ENCODE measurements at places on chromosomes 7 and 10. TPM values are rescaled to one million over a fixed set of nuclear protein-coding genes. Genes with fewer than 3 reads are reported as not detected.

The LIPF gene
- total RNA-seq: not detected

- DNase-seq: no peak
Measured at GRCh38 chr7:151290355-151290760, 41.9 kb upstream of the SMARCD3 start.

The TBXAS1 gene
- total RNA-seq: 0.72 TPM

The ASAH2B gene
- total RNA-seq: 3.3 TPM

GRCh38 chr10:69179089-69179742 is 818 bp upstream of the SUPV3L1 start:
- no peak for DNase-seq

DNA sequence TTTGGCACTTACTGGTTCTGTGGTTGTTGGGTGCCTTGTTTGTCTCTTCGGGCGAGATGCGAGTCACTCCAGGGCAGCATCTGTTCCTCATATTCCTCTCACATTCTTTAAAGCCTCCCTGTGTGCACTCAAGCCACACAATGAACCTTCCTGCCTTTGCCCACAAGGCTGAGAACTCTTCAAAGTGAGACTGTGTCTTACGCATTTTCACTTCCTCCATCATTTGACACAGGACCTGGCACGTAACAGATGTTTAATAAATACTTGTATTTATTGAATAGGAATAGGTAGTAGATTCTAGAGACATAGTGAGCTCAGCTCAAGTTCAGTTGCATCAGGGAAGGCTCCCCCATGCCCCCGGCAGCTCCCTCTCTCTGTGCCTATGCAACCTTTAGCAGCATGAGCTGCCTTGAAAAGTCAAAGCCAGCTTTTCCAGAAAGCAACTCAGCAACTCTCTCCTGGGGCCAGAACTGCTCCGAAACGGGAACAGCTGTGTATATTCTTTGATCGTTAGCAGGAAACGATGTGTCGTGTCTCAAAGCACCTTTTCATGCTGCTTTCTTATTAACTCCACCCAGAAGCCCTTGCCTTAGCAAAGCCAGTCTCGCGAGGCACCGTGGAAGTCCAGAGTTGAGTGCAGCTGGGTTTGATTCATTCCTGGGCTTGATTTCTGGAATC is 97.5 kb downstream of the PFKFB3 start:
- DNase-seq: no peak

GRCh38 chr7:69388452-69389137 is 209.7 kb upstream of the AUTS2 start:
- no peak for DNase-seq

The SRRM3 gene
- total RNA-seq: 0.36 TPM

DNA sequence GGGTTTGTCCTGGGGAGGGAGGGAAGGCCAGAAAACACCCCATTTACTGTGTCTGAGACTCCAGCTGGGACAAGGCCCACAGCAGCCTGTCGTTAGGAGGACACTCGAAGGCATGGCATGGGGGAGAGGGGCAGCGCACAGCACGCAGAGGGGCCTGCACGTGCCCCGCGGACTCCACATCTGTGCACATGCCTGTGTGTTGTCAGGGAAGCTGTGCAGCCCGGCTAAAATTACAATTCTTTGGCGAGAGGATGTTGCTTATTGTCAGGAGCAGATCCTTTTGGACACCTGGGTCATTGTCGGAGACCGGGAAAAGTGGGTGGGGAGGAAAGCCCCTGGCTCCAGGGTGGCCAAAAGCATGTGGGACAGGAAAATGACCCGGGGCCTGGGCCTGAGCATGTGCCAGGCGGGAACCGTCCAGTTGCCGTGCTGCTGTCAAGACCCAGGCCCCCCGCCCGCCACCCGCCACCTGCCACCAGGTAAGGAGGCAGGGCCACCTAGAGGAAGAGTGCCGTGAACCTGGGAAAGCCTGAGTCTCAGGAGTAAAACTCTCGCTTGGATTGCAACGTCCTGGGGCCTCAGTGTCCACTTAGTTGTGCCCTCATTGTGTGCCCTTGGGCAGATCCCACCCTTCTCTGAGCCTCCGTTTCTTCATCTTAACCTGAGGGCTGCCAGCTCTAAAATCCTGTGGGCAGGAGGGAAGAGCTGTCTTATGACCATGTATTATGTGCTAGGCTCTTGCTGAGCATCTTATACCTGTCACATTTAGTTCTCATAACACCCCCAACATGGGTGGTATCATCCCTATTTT is 7.2 kb downstream of the VSIR start:
- DNase-seq: no peak

The PON2 gene
- 77.8 TPM for total RNA-seq

The TMEM178B gene
- total RNA-seq: 1.1 TPM
